ENCODE measurements at places on chromosomes 6 and 20.

GRCh38 chr6:139612135-139612465 is 237.7 kb upstream of the CITED2 start:
- no peak for DNase-seq

- no peak for DNase-seq
Measured at GRCh38 chr6:6859722-6860121, 248.0 kb upstream of the RREB1 start.

DNA sequence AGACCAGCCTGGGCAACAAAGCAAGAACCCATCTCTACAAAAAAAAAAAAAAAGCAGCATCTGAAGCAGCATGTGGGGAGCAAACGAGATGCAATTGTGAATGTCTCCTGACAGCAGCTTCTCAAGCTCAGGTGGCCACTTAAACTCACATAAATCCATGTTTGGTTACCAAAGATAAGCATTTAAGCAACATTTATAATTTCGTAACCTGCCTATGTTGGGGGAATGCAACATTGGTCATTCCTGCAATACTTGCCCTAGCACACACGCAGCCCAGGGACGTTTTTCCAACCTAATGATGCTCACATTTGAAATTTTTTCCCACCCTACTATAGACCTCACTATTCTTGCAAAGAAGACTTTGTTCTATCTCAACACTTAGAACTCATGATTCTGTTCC is 113.3 kb downstream of the ZFP64 start:
- no peak for DNase-seq

GRCh38 chr6:169045486-169045885 is 208.2 kb downstream of the THBS2 start:
- no peak for DNase-seq

GRCh38 chr6:105793130-105793529 is 293.0 kb upstream of the PRDM1 start:
- no peak for DNase-seq

DNA sequence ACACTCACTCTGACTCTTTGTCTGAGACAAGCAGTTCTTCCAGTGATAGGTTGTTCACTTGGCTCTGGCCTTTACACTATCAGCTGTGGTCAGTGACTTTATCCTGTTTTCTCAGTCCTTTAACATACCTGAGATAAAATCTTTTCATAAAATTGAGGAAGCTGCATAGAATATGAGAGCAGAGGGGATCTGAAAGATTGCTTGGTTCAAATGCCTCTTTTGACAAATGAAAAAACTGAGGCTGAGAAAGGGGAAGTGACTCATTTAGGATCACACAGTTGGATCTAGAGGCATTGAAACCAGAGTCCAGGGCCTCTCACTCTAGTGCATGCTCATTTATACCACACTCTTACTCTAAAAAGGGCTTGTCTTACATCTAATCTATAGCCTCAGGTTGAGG is 277.0 kb upstream of the TBX18 start:
- DNase-seq: no peak

Data from stimulated activated CD4-positive, alpha-beta T cell treated with anti-CD3 and anti-CD28 coated beads, Interleukin-1b, Interleukin-23, amount 100 ng/mL, for 4 hours (primary cell).